Activated naive CD8-positive, alpha-beta T cell treated with anti-CD3 and anti-CD28 coated beads, Interleukin-2, amount 10 ng/mL, durations not matched to agents 7 days and 5 days (primary cell): ENCODE measurements at places on chromosomes 16 and 17. TPM values are rescaled to one million over a fixed set of nuclear protein-coding genes. Genes with fewer than 3 reads are reported as not detected.

GRCh38 chr16:50889276-50889675, 147.4 kb downstream of the CYLD start:
- no peak for DNase-seq

DNA sequence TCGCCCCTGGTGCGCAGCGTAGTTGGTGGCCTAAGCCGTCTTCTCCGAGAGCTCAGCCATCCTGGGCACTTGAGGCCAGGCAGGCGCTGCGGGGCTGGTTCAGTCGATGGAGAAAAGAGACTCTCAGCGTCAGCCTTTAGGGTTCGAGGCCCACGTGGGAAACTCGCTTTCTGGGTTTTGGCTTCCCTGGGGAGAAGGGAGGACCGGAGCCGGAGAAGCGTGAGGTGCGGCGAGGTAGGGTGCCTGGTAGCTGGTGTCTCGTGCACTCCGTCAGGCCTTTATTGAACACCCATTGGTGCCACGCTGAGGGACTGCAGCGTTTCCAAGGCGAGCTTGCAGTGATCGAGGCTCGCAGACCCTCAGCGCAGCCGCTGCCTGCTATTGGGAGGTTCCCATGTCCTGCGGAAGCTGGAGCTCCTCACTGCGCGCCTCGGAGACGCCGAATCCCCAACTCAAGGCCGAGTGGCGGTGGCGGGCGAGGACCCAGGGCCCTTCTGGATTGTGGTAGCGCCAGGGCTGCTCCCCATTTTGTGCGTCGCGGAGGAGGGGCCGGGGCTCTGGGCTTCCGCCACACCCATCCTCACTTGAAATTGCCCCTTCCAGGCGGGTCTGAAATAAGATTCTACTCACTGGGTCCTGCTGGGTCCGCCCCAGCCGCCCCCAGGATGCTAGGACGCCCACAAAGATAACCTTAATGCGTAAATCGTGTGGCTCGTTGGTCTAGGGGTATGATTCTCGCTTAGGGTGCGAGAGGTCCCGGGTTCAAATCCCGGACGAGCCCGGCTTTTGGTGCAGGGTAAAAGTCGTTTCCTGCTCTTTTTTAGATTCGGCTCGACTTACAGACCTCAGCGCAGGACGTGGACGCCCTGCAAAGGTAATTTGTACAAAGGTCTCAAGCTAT, 1.2 kb downstream of the OR1F1 start:
- DNase-seq = peak; percentile 66

RHBDL1 gene
- total RNA-seq = 1.1 TPM

DNA sequence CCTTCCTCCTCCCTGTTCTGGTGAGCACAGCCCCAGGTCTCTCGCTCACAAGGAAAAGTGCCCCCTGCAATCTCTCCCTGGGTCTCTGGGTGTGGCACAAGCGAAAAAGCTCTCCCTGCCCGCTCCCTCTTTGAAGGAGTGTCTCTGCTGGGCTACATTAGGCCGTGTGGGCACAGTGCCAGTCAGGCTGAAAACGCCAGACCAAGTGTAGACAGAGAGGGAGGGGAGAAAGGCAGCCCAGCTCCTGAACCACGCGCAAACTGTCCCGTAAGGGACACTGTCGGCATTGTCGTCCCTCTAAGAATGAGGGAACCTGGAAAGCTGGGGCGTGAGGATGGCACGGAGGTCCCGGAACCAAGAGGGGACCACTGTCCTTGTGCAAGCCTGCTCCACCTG, 3.9 kb downstream of the SMIM5 start:
- no peak for DNase-seq

DNA sequence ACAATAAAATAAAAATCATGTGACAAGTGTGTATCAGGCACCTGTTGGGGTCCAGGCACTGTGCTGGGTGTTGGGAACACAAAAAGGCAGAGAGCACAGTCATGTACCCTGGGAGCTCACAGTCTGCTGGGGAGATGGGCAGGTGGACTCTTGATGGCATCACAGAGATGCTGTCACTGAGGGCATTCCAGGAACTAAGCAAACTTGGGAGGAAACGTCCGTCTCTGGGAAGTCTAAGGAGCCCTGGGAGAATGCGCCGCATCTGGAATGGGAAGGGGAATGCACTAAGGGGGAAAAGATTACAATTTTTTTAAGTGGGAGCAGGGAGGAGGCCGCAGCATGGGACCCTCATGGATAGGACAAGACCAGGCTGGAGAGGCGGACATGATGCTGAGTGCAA, 80.9 kb upstream of the ZNF423 start:
- DNase-seq = no peak

- no peak for DNase-seq
These were observed 121.7 kb downstream of the ABCC6 start for GRCh38 chr16:16101585-16101984.

- DNase-seq = peak; percentile 66
These were observed 852 bp upstream of the HELZ start for GRCh38 chr17:67245694-67246402.

SKAP1 gene
- total RNA-seq = 98.8 TPM

DNA sequence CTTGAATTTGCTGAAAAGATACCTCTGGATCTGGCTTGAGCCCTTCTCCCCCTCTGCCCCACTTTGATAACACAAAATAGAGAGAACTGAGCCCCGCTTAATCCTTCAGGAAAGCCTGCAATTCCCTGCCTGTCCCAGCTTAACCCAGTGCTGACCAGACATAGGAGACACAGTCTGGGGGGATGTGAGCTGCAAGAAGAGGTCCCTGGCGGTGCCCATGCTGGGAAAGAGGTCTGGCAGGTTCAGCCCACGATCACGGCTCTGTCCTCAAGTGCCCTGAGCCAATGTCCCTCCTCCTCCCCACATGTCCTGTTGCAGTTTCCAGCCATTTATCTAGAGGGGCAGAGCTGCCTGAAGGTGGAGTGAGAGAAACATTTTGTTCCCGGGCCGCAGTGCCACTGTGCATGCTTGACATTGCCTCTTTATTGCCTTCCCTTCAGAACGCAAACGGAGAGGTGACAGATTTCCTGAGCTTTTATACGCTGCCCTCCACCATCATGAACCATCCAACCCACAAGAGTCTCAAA, 29.0 kb downstream of the PLCD3 start:
- no peak for DNase-seq

KRT39 gene
- total RNA-seq = not detected

- DNase-seq = no peak
These were observed 22.0 kb upstream of the PHLPP2 start for GRCh38 chr16:71746442-71747046.

DNA sequence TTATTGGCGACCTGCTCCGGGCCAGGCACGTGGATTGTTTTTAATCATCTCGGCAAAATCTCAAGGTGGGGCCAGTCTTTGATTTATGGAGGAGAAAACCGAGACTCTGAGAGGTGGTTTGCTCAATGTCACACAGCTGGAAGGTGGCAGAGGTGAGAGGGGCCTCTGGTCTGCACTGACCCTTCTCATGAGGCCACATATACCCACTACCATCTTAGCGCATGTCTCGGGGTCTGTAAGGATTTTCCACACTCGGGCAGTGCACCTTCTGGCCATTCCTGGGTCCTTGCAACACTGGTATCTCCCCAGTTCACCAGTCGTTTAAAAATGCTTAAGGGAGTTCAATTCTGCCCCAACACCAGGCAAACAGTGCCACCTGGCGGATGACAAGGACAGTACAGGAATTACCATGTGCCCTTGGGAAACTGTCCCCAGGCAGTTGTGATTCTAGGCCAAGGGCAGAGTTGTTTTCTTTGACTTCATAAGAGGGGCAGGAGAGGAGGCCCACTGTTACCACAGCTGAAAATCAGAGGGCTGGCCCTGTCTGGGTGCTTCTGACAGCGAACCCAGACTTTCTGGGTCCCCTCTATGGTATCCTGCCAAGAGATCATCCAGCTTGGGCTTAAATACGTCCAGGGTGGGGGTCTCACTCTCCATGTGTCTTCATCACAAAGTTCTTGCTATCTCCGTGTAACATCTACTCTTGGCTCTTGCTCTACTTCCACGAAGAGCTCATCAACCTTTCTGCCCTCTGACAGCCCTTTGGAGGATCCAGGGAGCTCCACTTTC, 39.4 kb upstream of the RAI1 start:
- DNase-seq = peak; percentile 76

GRCh38 chr17:17924857-17925250, 47.3 kb downstream of the TOM1L2 start:
- no peak for DNase-seq

- no peak for DNase-seq
These were observed 428 bp downstream of the TUFM start for GRCh38 chr16:28845761-28846079.

- no peak for DNase-seq
These were observed 271.2 kb downstream of the NTN1 start for GRCh38 chr17:9292561-9292941.

DNA sequence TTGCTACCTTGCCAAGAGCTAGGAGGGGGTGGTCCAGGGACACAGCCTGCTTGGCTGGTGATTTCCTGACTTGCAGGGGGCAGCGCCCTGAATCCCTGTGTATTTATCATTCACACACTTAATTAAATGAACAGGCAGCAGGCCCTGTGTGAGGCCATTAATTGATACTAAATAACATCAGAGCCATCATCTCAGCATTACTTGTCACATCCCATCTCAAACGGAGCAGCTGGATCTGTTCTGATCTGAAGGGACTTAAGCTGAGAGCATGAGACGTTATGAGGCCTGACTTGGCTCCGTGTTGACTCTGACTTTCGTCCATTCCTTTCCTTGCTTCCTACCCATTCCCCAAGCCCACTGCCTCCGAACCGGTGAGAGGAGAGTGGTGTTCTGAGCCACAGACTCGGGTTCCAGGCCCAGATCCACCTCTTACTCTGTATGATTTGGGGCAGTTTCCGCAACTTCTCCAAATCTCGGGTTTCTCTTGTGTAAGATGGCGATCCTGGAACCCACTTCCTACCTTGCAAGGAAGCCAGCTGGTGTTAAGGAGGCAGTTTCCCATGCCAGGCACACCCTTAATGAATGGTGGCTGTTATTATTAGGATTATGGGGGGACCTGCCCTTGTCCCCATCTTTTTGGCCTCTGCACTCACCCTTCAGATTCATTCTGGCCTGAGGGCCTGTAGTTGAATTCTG, 33.8 kb downstream of the CACNA1G start:
- no peak for DNase-seq

- no peak for DNase-seq
These were observed 129.4 kb downstream of the TANC2 start for GRCh38 chr17:63095459-63095858.

DNA sequence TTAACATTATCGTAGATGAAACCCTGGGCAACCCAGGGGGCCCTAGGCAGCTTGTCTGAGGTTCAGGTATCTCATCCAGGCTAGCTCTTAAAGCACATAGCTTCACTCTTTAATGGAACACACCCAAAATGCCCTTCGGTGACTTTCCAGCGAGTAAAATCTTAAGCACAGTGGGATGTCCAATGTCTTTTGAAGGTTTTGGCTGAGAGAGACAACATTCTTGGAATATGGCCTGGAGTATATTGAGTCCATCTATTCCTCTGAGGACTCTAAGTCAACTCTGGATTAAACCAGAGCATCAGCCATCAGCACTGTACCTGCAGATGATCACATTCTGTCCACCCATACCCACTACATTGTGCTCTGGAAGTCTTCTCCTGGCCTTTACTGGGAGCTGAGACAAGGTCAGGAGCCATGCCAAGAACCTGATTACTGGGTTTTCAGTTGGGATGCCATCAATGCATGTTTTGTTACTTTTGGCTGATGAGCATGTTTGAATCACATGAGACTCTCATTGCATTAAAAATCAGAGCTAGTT, 63.4 kb upstream of the CDH11 start:
- DNase-seq = no peak

GRCh38 chr17:80619535-80620235, 75.0 kb downstream of the RPTOR start:
- DNase-seq = no peak

DNA sequence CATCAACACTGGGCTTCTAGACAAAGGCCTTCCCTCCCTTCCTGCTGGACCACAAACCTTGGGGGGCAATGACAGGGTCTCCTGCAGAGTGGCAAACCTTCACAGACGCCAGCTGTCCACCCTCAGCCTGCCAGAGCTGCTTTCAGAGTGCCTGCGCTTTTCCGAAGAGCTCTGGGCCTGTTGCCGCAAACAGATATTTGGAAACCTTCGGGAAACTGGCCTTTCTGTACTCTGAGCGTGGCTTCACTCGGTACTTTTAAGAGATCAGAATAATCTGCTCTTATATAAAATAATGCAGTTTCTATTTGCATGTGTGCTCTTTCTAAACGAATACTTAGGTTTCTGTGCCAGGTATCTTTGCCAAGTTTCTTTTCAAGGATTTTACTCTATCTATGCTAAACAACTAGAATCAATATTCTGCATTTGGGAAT, 152.1 kb upstream of the CHMP6 start:
- DNase-seq = no peak

DNA sequence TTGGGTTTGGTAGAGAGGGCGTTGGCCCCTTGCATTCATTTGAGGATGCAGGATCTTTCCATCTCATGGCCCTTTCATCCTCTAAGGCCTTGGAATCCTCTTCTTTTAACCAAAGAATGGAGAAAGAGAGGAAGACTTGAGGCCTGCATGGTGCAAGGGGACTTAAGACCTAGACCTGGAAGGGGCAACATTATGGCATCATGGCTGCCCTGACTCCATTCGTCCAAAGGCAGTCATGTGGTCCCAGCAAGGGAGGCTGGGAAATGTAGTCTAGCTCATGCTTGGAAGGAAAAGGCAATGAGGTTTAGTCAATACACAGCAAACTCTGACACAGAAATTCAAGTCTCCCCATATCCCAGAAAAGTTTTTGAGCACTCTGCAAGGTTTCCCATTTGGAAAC, 30.7 kb upstream of the CDRT4 start:
- DNase-seq = no peak

GRCh38 chr16:3133844-3134243, 985 bp upstream of the ZNF213 start:
- DNase-seq = no peak

GRCh38 chr17:60160829-60161501, 11.2 kb downstream of the CA4 start:
- DNase-seq = no peak

G6PC1 gene
- not detected for total RNA-seq

RNF222 gene
- 0.30 TPM for total RNA-seq

- no peak for DNase-seq
These were observed 65.6 kb upstream of the SREBF1 start for GRCh38 chr17:17902376-17902775.

PCGF2 gene
- 2.0 TPM for total RNA-seq

DNA sequence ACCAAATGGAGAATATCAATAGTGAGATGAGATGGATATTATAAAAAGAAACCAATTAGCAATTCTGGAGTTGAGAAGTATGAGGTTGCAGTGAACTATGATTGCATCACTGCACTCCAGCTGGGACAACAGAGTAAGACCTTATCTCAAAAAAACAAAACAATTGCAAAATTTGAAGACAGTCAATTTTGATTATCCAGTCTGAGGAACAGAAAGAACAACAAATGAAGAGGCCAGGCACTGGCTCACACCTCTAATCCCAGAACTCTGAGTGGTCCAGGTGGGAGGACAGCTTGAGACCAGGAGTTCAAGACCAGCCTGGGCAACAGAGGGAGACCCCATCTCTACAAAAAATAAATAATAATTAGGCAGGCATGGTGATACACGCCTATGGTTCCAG, 35.0 kb downstream of the USP32 start:
- no peak for DNase-seq
